ENCODE measurements at places on chromosomes 5 and 9. TPM values are rescaled to one million over a fixed set of nuclear protein-coding genes. Genes with fewer than 3 reads are reported as not detected.

The RGS14 gene
- total RNA-seq = 10.1 TPM

The GMCL2 gene
- not detected for total RNA-seq

The SHOC1 gene
- not detected for total RNA-seq

The KCNV2 gene
- total RNA-seq = not detected

The ARHGEF28 gene
- 8.0 TPM for total RNA-seq

The FAM81B gene
- total RNA-seq = not detected

The LHX6 gene
- 1.2 TPM for total RNA-seq

The TLE1 gene
- total RNA-seq = 43.8 TPM

DNA sequence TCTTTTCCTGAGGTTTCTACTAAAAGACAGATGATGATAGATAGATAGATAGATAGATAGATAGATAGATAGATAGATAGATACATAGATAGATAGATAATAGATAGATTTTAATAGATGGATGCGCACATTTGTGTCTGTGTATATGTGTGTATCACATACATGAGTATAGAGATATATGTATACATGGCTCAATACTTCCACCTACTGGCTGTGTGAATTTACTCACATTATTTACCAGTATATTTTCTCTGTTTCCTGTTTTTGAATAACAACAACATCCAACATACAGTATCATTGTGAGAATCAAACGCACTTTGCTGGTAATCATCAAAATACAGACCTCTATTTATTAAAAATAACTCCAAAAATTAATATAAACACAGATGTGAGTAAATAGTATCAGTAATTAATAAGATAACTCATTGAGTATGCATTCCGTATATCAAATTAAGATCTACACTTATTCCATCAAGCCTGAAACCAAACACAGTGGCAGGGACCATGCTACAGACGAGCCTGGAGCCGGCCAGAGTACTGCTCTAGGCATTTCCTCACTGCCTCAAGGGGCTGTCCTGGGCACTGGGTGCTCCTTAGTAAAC, 338.0 kb downstream of the SEMA5A start:
- no peak for DNase-seq
- no peaks in the 10 kb centered on the region for H3K36me3 ChIP-seq
- H3K4me1 ChIP-seq = no peaks in the 10 kb centered on the region
- no peaks in the 10 kb centered on the region for H3K27me3 ChIP-seq
- H3K27ac ChIP-seq = no peak overlapping the region

GRCh38 chr9:135670721-135671590, 7.8 kb downstream of the LCN9 start:
- no peaks in the 10 kb centered on the region for H3K36me3 ChIP-seq
- H3K4me1 ChIP-seq = no peaks in the 10 kb centered on the region
- no peaks in the 10 kb centered on the region for H3K27me3 ChIP-seq
- no peak overlapping the region for H3K4me3 ChIP-seq
- no peak overlapping the region for H3K27ac ChIP-seq

- H3K36me3 ChIP-seq = no peaks in the 10 kb centered on the region
- no peak for DNase-seq
- no peaks in the 10 kb centered on the region for H3K27me3 ChIP-seq
- H3K27ac ChIP-seq = no peak overlapping the region
- no peak overlapping the region for H3K4me3 ChIP-seq
- no peaks in the 10 kb centered on the region for H3K4me1 ChIP-seq
Measured at GRCh38 chr5:83450183-83450966, 21.2 kb upstream of the VCAN start.

DNA sequence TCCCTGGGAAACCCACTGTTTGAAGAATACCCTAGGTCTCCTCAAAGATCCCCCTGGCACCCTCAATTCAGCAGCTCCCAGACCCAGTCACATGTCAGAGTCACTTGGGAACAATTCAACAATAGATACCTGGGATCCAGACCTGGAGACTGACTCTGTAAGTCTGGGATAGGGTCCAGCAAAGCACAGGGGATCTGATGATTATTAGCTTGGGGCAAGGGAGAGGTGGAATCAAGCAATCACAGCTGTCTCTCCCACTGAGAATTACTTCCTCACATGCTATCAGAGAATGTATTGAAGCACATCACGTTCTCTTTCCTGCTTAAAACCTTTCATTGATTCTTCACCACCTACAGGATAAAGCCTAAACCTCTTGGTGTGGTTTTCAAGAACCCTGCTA, 5.9 kb downstream of the FAM193B start:
- H3K36me3 ChIP-seq = no peaks in the 10 kb centered on the region
- H3K27me3 ChIP-seq = no peaks in the 10 kb centered on the region
- peaks cover 3% of the 10 kb centered on the region for H3K4me1 ChIP-seq
- no peak overlapping the region for H3K27ac ChIP-seq
- H3K4me3 ChIP-seq = no peak overlapping the region

DNA sequence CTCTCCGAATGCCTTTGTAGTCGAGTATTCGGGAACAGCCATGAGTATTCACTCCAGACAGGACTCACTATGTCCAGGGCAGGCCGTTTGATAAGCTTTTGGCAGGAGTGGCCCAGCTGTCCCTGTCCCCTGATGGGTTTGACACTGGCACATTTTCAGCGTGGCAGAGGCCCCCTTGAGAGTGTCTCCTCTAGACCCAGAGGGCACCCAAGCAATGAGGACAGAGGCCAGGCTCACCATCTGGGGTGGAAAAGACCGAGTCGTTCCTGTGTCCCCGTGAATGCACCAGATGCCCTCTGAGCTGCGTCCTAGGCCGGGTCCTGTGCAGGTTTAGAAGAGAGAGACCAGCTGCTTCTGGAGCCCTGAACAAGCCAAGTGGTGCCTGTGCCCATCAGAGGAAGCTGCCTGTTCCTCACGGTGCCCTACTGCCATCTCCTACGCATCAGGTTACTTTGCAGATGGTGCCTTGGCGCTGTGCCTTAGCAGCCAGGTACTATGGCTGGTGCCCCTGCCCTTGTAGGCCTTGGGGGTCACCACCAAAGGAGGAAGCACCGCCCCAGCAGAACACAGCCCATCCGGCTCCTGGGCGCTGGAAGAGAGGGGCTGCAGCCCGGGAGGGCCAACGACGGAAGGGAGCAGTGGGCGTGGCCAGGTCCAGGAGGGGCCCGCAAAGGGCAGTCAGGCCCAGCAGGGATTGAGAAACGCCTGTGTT, 42.4 kb downstream of the LRSAM1 start:
- no peaks in the 10 kb centered on the region for H3K36me3 ChIP-seq
- H3K27ac ChIP-seq = no peak overlapping the region
- peaks cover 3% of the 10 kb centered on the region for H3K4me1 ChIP-seq
- H3K4me3 ChIP-seq = no peak overlapping the region
- no peaks in the 10 kb centered on the region for H3K27me3 ChIP-seq

GRCh38 chr9:18261181-18261580, 212.8 kb upstream of the ADAMTSL1 start:
- no peak overlapping the region for H3K27ac ChIP-seq
- DNase-seq = no peak
- H3K4me1 ChIP-seq = no peaks in the 10 kb centered on the region

DNA sequence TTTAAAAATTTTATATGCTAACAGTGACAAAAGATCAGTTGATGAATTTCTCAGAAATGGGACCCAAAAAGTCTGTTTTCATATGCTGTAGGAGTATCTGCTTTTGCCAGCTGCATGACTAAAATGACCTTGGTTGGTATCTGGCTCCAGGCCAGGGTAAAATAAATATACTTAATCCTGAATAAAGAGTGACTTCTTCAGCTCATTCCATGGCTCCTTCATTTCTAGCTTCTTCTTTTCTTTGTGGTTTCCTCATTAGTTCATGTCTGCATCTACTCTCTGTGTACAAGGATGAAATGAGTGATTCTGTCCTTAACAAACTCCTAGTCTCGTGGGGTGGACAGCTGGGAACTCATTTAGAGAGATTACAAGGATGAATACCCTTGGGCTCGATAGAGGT, 36.0 kb downstream of the RCL1 start:
- no peak overlapping the region for H3K4me3 ChIP-seq

- no peak overlapping the region for H3K4me3 ChIP-seq
- H3K27ac ChIP-seq = no peak overlapping the region
- DNase-seq = no peak
- no peaks in the 10 kb centered on the region for H3K36me3 ChIP-seq
- no peaks in the 10 kb centered on the region for H3K27me3 ChIP-seq
Measured at GRCh38 chr5:6859023-6859422, 145.8 kb downstream of the TENT4A start.

- H3K27me3 ChIP-seq = no peaks in the 10 kb centered on the region
- no peak overlapping the region for H3K4me3 ChIP-seq
- no peak overlapping the region for H3K27ac ChIP-seq
- DNase-seq = no peak
- H3K4me1 ChIP-seq = no peaks in the 10 kb centered on the region
- H3K36me3 ChIP-seq = no peaks in the 10 kb centered on the region
Measured at GRCh38 chr5:10339958-10340357, 13.5 kb upstream of the MARCHF6 start.

DNA sequence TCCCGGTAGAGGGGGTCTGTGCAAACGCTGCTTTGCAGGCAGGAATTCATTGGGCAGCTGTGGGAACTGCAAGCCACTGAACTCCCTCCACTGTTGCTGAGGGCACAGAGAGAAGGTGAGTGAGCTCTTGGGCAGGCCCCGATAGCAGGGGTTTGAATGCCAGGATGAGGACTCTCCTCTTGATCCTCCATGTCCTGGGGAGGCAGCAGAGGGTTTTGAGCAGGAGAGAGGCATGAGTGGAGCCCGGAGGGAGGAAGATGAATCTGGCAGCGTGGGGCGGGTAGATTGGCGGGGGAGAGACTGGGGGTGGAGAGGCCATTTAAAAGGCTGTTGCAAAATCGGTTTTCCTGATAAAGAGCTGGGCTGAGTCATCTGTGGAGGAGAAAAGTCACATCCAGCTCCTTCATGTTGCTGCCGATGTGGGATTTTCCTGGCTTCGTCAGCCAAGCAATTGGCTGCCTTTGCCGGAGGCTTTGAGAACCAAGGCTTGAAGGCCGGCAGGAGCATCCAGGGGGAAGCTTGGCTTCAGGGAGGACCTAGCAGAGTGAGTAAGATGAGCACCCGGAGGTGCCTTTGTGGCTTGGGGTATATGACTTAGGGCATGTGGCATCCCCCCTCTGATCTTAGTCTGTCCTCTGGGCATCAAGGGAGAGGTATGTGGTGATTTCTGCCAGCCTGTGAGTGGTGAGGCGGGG, at the start of gene SYNPO:
Gene SYNPO (plus strand): TSS at position 350 of the 695 bp plus-strand sequence. CDS start 7,616 bp downstream, outside the sequence.
- H3K27ac ChIP-seq = peak within 1 kb of the TSS; percentile 78
- H3K27me3 ChIP-seq = no peaks in the 10 kb centered on the region
- H3K4me1 ChIP-seq = no peaks in the 10 kb centered on the region
- no peak within 1 kb of the TSS for H3K4me3 ChIP-seq
- no peaks in the 10 kb centered on the region for H3K36me3 ChIP-seq

- H3K4me3 ChIP-seq = no peak overlapping the region
- no peaks in the 10 kb centered on the region for H3K4me1 ChIP-seq
- H3K27ac ChIP-seq = no peak overlapping the region
- H3K36me3 ChIP-seq = no peaks in the 10 kb centered on the region
- DNase-seq = no peak
Measured at GRCh38 chr9:94490465-94490864, 64.4 kb upstream of the PCAT7 start.

DNA sequence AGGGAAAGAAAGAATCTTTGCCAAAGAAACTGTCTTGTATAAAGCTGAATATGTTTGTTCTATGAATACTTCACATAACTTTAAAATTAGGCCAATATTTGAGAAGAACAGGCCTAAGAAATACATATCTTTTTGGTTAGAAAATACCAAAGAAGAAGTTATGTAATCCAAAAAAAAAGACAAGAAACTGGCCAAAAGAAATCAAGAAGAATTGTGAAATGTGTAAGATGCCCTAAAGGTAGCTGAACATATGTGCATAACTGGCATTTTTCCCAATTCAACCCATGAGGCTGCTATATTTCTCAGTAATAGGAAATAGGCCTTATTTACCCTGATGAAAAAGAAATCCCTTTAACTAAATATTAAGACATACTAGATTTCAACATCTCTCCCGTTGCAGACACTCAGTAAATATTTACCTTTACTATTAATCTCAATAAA, 290.0 kb downstream of the CETN3 start:
- no peaks in the 10 kb centered on the region for H3K36me3 ChIP-seq
- no peak overlapping the region for H3K27ac ChIP-seq
- no peaks in the 10 kb centered on the region for H3K4me1 ChIP-seq
- H3K4me3 ChIP-seq = no peak overlapping the region

- H3K27ac ChIP-seq = no peak overlapping the region
- no peak for DNase-seq
- no peaks in the 10 kb centered on the region for H3K27me3 ChIP-seq
- H3K36me3 ChIP-seq = no peaks in the 10 kb centered on the region
Measured at GRCh38 chr5:100950985-100951384, 47.9 kb upstream of the ST8SIA4 start.

DNA sequence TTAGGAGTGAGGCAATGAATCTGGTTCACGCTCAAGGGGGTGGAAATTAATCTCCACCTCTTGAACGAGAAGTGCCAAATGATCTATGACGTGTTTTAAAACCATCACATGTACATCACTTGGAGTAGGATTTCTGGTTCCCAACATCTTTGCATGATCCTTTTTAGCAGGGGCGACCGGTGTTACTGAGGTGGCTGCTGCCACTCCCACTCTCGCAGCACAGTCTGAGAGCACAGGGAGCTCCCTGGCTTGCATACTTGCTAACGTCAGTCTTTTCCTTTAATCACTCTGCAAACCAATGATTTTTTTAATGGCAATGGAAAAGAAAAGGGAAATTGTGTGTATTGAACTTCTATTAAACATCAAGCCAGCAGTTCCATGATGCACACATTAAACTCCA, 624.4 kb downstream of the IRX1 start:
- no peak for DNase-seq
- H3K27ac ChIP-seq = no peak overlapping the region
- H3K27me3 ChIP-seq = no peaks in the 10 kb centered on the region

- H3K36me3 ChIP-seq = no peaks in the 10 kb centered on the region
- H3K4me1 ChIP-seq = no peaks in the 10 kb centered on the region
- H3K27ac ChIP-seq = no peak overlapping the region
- DNase-seq = no peak
- H3K4me3 ChIP-seq = no peak overlapping the region
Measured at GRCh38 chr5:136073714-136074529, 45.1 kb downstream of the TGFBI start.

DNA sequence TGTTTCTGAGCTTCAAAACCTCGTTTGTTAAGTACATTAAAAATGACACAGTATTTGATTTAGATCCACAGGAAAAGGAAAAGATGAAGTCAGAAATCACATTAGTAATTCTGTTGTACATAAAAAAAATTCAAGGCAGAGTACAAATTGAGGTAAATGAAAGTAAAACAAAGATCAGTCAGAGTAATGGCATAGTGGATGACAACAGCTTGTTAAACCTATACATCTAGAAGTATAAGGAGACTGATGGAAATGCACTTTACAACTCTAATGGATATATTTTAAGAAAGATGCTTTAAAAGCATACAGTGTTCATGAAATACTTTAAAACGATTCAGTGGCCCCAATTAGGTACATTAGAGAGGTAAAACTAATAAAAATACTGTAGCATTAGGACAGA, 631.3 kb upstream of the SEMA6A start:
- no peaks in the 10 kb centered on the region for H3K27me3 ChIP-seq
- H3K4me3 ChIP-seq = no peak overlapping the region
- no peaks in the 10 kb centered on the region for H3K4me1 ChIP-seq

GRCh38 chr9:123438321-123438720, 82.3 kb downstream of the CRB2 start:
- H3K27ac ChIP-seq = no peak overlapping the region
- no peaks in the 10 kb centered on the region for H3K27me3 ChIP-seq
- no peaks in the 10 kb centered on the region for H3K36me3 ChIP-seq
- DNase-seq = no peak
- no peak overlapping the region for H3K4me3 ChIP-seq

GRCh38 chr9:107137495-107138202, 145.4 kb upstream of the RAD23B start:
- no peak overlapping the region for H3K27ac ChIP-seq
- no peak overlapping the region for H3K4me3 ChIP-seq
- H3K4me1 ChIP-seq = no peaks in the 10 kb centered on the region
- H3K27me3 ChIP-seq = no peaks in the 10 kb centered on the region
- DNase-seq = peak; percentile 34

All from colonic mucosa (tissue), 4 donors.